ENCODE measurements at places on chromosomes 5 and 9.
A peak's percentile ranks its signal among the peaks of the same experiment; 100 is the strongest.

DNA sequence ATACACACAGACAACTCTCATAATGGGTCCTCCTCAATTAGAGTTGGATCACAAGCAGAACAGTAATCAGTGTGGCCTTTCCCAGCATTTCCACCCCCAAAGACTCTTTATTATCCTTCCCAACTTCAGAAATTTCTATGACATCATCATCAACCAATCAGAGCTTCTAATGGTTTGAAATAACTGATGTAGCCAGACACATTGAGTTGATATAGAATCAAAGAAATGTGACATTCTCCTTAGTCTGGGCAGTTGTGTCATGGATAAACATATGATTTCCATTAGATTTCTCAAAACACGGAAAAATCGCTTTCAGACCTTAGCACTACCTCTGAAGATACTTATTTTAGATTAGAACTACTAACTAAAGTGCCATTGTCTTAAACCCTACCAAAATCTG, 75.7 kb upstream of the NFIB start:
- ATAC-seq, result no peak

DNA sequence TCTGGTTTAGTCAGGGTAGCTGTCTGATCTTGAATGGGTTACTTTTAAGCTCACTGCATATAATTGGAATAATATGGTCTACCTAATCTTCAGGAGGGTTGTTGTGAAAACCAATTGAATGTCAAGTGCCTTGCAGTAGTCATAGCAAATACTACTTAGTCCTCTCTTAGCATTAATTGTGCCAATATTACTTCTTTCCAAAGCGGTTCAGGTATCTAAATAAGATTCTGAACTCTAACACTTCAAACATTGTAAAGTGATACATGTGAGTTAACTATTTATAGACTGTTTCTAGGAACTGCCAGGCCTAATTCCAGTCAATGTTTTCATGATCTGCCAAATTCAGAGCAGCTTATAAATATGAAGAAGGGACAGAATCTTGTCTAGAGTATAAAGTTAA, 140.2 kb downstream of the SH3GL2 start:
- no peak for ATAC-seq

DNA sequence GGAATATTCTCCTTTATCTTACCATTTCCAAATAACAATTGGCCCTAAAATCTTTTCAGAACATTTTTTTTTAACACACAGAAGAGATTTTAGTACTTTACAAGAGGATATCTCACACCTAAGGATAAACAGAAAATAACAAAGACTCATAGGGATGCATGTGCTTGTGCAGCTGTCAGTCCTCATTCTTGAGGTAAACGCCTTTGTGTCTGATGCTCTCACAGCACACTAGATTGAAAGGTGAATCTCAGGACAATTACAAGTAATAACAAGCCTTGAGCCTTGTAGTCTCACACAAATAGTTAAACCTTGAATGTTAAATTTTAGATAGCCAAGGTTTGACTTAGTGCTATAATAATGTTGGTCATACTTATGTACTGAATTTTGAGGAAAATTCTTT, 439.2 kb downstream of the PTPRD start:
- ATAC-seq, result no peak

GRCh38 chr5:57482671-57483106, at the start of gene ACTBL2:
ACTBL2 (minus strand) TSS chr5:57482811; CDS start chr5:57482707, 104 bp downstream.
- peak; percentile 34 for ATAC-seq

- ATAC-seq, result no peak
Measured at GRCh38 chr5:72543811-72544210, 36.6 kb upstream of the ZNF366 start.

GRCh38 chr5:79225026-79225425, 10.9 kb upstream of the JMY start:
- ATAC-seq, result no peak

- no peak for ATAC-seq
Measured at GRCh38 chr5:158861366-158861765, 238.3 kb downstream of the EBF1 start.

DNA sequence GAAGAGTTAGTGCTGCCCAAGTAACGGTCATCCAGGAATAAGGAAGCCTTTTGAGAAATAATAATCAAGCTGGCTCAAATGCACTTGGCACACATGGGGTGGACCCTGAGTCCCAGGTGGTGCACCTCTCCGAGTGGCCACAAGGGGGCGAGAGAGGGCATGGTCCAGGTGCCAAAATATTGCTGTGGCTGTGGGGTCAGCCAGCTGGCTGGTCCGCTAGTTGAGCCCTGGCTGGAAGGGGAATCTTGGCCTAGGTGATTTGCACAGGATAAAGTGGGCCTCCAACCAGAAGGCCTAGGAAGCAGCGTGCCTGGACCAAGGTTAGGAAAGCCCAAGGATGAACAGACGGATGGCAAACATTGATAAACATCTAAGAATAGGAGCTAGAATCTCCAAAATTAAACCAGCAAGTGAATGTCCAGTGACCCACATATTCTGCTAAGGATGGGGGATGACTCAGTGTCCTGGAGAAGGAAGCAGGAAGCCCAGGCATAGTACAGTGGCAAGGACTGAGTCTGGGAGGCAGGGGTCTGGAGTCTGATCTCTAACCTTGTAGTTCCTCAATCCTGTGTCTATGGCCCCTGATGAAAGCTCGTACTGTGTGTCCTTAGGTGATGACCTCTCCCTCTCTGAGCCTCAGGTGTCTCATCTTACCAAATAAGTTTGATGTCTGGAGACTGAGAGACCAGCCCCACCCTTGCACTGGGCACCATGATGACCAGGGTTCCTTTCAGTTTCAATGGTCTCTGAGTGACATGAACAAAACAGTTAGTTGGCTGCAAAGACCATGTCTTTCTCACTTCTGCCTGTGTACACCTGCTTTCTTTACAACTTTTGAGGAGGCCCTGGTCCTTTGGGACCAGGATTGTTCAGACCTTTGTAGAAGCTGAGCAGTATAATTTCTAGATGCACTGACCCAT, 19.2 kb upstream of the SHB start:
- ATAC-seq, result peak; percentile 88

DNA sequence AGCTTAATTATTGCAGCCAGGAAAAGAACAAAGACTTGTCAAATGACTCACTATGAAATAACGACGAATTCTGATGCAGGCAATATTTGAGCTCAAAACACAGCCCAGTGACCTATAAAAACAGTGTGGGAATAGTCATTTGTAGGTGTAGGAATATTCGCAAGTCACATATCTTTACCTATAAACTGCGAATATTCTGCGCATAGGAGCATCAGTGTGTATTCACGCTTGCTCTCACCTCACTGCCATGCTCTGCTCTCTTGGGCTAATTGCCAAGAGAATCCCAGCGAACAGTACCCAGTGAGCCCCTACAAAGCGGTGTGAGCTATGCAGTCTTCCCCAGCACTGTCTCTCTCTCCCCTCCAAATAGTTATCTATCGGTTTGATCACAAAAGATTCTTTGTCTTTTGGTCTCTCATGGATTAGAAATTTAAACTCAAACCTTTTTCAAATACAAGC, 74.2 kb downstream of the ST8SIA4 start:
- ATAC-seq, result no peak

DNA sequence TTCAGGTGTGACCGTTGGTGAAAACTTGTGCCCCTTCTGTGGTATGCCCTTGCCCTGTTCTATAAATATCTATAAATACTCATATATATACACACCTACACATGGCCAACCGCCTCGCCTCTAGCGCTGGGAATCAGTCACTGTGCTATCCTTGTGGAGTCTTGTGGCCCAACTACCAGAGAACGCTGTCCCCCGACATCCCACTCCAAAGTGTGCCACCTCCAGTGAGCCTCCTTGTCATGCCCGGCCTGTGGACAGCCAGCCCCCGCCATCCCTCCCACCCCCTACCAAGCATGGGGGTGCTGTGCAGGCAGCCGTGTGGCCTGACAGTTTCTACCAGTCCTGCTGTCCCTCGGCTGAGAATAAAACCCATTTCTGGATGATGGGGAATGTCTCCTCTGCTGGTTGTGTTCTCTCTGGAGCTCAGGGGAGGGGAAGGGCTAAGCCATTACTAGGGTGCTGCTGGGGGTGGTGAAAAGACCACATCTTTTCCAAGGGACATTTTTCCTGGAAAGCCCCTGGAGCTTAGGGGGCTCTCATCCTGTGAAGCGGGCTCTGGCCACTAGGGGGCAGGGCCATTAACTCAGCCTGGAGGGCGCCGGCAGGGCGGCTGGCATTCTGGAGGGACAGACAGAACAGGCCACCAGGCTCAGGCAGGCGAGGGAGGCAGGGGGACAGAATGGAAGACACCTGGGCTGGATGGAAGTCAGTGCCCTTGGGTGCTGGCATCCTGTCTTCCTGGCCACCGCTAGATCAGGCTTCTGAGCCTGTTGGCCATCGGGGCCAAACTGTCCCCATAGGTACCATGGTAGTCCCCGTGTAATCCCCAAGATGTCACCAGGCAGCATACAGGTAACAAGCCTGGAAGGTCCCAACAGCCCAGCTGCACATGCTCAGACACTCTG, 20.7 kb downstream of the GOLGA2 start:
- ATAC-seq, result peak; percentile 86

GRCh38 chr9:77856615-77857014, 175.0 kb downstream of the GNAQ start:
- peak; percentile 76 for ATAC-seq

DNA sequence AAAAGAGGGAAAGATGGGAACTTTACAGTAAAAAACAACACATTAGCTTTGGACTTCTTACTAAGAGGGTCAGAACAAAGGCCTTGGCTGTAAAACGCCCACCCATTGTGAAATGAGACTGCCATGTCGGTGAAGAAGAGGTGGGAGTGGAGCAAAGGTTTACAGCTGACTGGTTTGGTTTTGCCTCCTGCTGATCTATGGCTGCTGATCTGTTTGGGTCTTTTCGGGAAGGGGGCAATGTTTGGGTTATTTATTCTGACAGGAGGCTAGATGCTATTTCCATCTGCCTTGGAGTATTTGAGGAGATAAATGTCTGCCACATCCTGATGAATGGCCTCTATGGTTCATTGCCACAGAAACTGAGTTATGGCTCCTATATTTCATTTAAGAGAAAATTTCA, 408.7 kb downstream of the TLE4 start:
- ATAC-seq, result no peak

- ATAC-seq, result peak; percentile 36
Measured at GRCh38 chr5:98111686-98112085, 661.8 kb upstream of the RGMB start.

- ATAC-seq, result no peak
Measured at GRCh38 chr5:114238771-114239313, 123.0 kb upstream of the KCNN2 start.

Data from SK-N-SH treated with all-trans-retinoic acid at 6 μM for 48 hours (cell line).